ENCODE measurements at places on chromosomes 16 and 17.

DNA sequence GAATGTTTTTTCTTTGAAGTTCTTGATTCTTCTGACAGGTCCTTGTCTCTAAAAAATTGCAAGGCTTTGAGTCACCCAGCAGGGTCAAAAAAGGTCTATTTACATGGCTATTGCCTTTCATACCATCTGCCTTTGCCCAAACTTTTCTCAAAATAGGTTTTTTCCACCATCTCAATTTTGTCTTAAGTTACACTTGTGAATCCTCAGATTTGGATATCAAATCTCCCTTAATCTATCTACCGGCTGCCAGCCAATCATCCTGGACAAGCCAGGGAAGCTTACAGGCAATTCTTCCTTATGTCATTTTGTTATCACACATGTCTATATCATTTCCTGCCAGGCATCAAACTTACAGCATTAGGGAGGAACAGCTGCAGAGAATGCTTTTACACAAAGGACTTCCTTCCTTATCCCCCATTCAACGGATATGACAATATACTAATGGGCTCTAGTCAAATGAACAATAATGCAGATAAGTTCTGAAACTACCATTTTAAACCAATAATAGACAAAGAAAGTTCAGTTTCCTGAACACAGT is 104.1 kb upstream of the CORO6 start:
- DNase-seq: peak; percentile 91

DNA sequence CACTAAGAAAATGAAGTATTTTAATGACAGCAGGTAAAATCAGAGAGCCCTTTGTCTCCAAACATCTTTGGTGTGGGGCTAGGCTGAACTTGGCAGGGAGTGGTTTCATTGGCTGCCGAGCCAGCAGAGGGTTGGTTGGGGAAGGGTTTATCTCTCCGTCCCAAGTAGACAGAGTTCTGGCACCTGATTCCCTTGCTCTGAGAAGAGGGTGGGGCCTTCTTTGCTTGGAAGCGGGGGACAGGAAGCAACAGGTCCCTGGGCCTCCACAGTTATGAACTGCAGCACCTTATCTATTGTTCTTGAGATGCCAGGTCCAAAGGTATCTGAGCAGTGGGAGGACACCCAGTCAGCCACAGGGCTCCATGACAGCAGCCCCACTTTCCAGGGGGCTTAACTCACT is 12.3 kb upstream of the CDH1 start:
- DNase-seq: no peak

- DNase-seq: no peak
These were observed 15.0 kb downstream of the MYH13 start for GRCh38 chr17:10357768-10358167.

- no peak for DNase-seq
These were observed 26.6 kb downstream of the LCMT1 start for GRCh38 chr16:25138130-25138529.

All from NCI-H524 (cell line).